ENCODE measurements at places on chromosomes 7 and 10.
A peak's percentile ranks its signal among the peaks of the same experiment; 100 is the strongest.

- DNase-seq: no peak
Measured at GRCh38 chr7:126411821-126412383, 840.8 kb downstream of the GRM8 start.

GRCh38 chr7:93547716-93548115 lies 26.8 kb downstream of the CALCR start:
- DNase-seq: no peak

- no peak for DNase-seq
Measured at GRCh38 chr10:49189422-49189821, 1.2 kb upstream of the TMEM273 start.

- no peak for DNase-seq
Measured at GRCh38 chr10:117003336-117003735, 1.7 kb downstream of the SHTN1 start.

- DNase-seq: no peak
Measured at GRCh38 chr10:85603151-85603940, 763.2 kb downstream of the GRID1 start.

DNA sequence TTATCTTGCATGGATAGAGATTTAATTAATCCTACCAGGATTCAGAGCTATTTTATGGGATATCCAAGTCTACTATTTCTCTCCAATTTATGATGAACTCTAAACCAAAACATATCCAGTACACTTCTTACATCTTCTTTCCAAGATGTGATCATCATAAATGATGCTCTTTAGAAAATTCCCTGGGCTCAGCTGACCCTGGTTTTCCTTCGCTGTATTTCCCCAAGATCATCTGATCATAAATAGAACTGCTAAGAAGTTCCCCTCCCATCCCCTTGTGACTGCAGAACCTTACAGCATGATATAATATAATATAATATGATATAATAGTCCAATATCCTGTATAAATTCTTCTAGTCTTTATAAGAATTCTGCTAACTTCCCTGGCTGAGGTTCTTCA lies 114.6 kb upstream of the LYZL2 start:
- no peak for DNase-seq

DNA sequence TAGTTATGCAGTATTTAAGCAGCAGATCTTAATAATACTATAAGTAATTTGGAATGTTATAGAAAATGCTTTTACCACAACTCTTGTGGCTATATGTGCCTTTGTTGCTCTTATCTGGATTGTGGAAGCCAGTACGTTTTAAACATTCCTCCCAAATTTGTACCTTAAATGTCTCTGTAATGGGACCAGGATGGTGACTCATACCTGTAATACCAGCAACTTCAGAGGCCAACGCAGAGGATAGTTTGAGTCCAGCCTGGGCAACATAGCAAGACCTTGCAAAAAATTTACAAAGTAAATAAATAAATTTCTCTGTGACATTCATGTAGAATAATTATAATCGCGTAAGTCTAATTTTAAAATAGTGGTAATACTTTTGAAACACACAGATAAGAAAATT lies 283.1 kb downstream of the POM121L12 start:
- no peak for DNase-seq

DNA sequence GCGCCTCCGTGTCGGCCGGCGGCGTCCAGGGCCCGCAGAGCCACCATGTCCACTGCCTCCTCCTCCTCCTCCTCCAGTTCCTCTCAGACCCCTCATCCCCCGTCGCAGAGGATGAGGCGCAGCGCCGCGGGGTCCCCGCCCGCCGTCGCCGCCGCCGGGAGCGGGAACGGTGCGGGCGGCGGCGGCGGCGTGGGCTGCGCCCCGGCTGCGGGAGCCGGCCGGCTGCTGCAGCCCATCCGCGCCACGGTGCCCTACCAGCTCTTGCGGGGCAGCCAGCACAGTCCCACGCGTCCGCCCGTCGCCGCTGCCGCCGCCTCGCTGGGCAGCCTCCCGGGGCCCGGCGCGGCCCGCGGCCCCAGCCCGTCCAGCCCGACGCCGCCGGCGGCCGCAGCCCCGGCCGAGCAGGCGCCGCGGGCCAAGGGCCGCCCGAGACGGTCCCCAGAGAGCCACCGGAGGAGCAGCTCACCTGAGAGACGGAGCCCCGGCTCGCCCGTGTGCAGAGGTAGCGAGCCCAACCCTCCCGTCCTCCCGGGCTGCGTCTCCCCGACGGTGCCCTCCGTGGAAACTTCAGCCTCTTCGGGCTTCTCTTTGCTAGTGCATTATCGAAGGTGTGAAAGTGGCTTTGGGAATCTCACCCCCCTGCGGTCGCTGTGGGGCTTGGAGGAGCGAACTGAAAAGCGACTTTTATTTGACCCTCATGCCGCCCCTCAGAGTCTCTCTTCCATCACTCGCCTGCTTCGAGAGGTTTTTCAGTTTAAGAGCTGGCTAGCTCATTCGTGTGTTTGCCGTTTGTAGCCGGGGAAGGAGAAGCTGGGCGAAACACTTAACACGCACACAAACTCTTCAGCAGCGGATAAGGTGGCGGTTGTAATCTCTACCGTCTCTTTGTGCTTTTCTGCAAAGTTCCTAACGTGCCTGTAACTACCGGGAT lies 975 bp downstream of the GLCCI1 start:
- peak; percentile 22 for DNase-seq

DNA sequence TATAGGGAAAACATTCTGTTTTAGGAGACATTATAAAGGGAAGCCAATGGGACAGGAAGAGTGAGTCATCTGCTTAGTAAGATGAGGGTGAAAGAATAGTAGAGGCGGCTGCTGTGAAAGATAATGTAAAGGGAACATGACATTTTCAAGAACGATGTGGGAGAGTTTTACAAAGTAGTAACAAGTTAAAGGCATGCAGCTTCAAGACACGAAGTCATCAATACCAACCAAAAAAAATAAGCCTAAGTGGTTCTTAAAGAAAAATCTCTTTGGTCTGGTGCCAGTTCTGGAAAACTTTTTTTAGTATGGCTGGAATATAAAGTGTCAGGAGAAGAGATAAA lies 6.1 kb downstream of the GSTO1 start:
- no peak for DNase-seq

DNA sequence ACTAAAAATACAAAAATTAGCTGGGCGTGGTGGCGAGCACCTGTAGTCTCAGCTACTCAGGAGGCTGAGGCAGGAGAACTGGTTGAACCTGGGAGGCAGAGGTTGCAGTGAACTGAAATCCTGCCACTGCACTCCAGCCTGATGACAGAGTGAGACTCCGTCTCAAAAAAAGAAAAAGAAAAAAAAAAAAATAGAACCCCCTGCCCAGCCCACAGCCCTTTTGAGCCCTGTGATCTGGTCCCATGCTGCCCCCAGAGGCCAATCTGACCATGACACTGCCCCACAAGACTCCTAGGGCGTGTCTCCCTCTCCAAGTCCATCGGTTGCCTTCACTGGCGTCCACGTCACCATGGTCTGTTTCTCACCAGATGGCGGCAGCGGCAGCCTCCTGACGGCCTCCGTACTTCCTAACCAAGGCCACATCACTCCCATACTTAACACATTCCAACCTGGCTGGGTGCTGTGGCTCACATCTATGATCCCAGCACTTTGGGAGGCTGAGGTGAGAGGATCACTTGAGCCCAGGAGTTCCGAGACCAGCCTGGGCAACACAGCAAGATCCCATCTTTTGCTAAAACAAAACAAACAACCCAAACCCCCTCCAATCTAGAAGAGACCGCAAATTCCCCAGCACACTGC lies 18.0 kb downstream of the STX1A start:
- DNase-seq: no peak

DNA sequence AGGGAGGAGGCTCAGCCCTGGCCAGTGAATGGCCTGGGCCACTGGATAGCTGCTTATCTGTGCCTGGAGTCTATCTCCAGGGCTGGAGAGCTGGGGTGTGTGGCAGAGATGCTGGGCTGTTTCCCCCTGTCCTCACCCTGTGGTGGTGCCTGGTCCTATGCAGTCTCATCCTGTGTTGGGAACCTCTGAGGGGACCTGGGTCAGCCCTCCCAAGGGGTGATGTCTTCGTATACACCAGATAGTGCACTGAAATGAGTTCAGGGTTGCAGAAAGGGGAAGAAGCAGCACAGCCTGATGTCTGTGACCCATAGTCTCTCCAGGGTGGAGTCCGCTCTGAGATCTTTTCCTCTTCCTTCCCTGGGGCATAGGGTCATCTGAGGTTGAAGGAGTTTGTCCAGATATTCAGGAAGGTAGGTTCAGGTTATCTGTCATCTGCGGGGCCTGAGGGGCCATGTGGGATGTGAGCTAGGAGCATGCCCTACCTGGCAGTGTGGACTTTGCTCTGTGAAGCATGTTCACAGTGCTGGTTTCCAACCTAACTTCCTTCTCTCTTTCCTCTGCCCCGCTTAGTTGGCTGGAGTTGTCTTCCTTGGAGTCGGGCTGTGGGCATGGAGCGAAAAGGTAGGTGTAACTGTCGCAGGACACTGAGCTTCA lies 33.4 kb upstream of the SH2D4B start:
- no peak for DNase-seq

GRCh38 chr7:75866489-75867389 lies 12.1 kb upstream of the RHBDD2 start:
- DNase-seq: peak; percentile 76

DNA sequence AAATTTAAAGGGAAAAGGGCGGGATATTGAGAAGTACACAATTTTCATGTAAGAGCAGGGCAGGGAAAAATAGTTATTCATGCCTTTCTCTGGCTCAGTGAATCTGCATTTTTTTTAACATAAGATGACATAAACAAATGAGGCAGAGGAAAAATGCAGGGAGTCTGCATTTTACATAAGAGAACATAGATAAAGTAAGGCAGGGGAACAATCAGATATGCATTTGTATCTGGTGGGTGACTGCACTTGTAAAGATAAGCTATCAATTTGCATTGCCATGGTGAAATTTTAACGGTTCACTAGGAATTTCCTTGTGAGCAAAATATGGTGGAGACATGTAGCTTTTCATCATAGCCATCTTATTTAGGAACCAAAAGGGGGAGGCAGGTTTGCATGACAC lies 33.5 kb downstream of the ALOX5 start:
- DNase-seq: no peak

DNA sequence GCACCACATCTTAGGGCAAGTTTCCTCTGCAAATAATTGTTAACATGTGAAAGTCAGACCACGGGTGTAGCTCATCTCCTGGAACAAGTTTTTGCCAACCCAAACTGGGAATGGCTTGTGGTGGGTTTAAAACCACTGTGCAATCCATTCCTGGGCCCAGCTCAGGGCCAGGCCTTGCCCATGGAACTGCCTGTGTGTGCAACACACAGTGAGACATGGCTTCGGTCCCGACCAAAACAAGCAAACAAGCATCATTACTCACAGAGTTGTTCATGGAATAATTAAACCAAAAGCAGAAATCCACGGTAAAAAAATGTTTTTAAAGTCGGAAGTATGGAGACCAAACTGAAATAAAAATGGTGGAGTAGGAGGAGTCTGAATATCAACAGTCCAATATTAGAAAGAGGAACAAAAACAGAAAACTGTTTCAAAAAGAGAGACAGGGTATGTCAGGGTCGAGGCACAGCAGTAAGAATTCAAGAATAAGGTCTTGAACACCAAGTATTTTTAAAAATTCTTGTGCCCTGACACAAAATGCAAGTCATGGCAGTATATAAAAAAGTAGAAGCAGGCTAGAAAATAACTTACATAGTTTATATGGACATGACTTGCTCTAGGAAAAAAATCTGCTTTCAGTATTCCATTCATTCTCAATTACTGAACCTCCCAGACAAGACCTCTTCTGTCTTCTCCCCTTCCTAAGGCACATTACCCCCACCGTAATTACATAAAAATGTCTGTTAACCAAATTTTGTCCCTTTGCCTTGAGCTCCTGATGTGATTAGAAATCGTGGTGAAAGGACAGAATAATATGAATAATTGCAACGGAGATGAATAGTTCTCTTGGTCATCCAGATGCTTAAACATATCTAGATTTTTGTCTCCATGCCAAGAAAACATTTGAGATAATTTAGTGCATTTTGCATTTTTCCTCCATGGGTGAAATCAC lies 88.4 kb downstream of the FAS start:
- DNase-seq: no peak

- DNase-seq: peak; percentile 40
Measured at GRCh38 chr7:77199013-77199966, at the start of gene FGL2. Gene FGL2 (minus strand): TSS chr7:77199819. CDS start chr7:77199793, 26 bp downstream.
